ENCODE measurements at places on chromosomes 4 and X.

DNA sequence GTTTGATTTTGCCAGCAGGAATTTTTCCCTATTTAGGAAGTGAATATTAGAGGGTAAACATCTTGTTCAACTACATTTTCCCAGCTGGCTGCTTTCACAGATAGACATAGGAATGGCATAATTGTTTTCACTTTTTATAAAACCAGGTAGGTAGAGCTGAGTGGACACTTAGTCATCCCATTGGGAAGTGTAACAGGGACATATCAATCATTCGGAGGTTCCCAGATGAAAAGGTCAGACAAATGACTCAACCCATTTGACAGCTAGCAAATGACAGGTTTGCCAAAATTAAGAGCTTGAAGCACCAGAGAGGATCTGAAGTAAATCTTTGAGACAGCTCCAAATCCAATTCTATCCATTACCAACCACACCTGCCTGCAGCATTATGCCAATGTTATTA, 205.3 kb downstream of the SLC39A8 start:
- no peak for DNase-seq

DNA sequence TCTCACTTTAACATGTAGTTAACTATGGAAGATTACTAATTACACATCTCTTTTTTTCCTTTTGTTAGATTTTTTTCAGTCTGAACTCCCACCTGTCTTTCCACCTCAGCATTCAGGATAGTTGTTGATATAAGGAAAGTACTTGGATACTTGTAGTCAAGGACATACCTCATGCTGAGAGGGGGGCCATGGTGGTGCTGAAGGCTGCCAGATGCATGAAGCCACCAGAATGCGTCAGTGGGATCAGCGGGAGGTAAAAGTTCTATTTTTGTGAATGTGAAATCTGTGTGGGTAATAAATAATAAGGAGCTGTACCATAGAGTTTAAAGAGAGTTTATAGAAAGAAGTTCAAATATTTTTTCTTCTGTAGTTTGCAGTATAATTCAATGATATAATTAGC, 13.1 kb upstream of the NDST4 start:
- no peak for DNase-seq

GRCh38 chr4:112552668-112553067, 36.7 kb upstream of the NEUROG2 start:
- no peak for DNase-seq

GRCh38 chr4:74893171-74893570, 39.7 kb upstream of the PARM1 start:
- DNase-seq, result no peak

DNA sequence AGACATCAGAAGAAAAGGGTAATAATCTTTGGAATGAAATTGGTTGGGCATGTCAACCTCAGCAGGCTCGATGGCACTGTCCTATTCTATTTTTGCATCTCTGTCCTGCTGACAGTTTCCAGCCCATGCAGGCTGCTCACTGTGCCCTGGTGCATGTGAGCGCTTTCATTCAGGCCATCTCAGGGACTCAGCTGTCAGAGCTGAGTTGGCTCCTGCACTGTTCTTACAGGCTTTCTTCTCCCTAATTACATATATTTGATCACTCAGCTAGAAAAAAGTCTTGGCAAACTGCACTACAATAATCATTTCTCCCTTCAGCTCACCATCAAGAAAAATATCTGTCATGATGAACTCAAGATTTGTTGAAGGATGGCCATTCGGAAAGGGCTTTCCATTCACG, 84.7 kb downstream of the RASL11B start:
- DNase-seq, result no peak

DNA sequence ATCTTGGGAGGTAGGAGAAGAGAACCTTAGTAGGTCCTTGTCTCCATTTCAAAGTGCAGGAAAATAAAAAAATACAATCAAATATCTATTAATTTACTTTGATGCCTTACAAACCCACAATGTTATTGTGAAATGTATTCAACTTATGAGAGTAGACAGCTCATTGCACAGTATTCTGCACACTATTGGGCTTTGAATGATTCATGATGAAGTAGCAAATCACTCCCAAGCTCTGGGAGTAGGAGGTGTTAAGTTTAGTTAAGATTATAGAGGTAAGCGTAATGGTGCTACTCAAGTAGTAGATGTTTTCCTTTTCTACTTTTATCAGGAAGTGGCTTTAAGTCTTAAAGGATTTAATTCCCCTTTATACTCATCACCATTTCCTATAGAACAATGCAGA, 32.8 kb upstream of the TMPRSS11A start:
- no peak for DNase-seq

DNA sequence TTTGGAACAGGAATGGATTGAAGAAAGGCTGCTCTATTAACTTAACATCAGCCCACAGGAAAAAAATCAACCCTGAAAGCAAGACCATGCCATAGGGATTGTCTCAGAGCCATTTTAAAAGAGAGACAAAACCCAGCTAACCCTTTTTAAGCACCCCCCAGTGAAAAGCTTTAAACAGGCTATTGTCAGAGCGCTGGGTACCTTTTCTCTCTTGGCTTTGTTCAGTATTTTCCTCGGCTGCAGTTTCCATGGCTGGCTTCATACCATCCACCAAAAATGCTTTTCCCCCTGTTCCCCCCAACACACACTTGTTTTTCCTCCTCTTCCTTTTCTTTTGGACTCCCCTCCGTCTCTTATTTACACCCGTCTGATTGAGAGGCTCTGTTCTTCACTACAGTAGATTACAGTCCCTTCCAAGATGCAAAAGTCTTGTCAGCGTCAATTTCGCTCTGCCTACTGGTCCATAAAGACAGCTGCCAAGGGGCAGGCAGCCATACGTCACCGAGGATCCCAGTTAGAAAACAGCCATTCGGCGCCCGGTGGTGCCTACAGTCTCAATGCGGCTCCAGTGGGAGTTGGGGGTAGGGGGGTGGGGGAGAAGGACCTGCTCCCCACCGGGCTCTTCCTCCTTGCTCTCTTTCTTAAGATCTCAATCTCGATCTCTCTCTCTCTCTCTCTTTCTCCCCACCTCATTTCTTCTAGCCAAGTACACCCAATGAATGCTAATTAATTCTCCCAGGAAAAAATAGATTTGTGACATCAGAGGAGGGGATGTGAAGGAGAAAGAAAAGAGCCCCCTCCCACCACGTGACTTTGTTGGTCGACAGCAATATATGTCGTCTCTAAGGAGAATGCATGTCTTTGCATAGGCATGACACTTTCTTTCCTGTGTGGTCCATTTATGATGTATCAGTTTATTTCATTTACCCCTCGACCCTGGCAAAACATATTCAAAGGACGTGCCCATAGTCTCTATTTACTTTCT, at the start of gene GPM6B:
TSS of gene GPM6B (minus strand) at position 451 of the 985 bp plus-strand sequence. CDS start at position 262, 189 bp downstream.
- DNase-seq, result no peak

GRCh38 chrX:96432647-96433046, 252.0 kb upstream of the DIAPH2 start:
- no peak for DNase-seq

DNA sequence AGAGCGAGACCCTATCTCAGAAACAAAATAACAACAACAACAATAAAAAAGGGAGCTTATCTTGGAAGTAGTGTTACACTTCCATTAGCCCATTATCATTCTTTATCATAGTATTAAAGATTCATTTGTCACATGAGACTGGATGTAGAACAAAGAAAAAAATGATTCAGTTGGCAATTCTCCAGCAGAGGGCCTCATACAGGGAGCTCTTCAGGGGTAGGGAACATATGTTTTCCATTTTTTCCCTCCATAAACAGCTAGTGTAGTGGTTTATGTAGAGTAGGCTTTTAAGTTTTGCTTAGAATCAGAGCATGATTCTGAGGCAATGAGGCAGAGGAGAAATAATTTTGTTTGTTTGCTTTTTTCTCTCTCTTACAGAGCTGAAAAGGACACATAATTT, 5.8 kb downstream of the CPE start:
- DNase-seq, result no peak

DNA sequence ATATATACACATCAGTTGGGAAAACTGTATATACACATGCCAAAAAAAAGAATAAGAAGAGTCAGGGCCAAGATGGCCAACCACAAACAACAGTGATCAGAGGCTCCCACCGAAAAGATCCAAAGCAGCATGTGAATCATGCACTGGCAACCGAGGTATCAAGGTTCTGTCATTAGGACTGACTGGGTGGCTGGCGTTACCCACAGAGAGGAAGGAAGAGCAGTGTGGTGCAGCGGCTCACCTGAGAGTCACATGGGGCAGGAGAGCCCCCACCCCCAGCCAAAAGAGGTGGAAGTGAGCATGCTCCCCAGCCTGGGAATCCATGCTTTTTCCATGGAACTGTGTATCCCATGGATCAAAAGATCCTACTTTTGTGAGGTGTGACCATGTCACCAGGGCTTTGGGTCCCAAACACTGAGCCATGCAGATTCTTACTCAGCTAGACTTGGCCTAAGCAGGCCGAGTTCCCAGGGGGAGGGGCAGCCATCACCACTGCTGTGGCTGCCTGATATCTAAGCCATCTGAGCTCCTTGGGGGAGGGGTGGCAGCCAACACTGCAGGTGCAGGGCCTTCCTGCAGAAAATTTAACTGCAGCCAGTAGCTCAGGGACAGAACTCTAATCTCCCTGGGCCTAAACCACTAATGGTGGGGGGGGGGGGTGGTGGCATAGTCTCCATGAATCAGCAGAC, 52.8 kb downstream of the P2RY10 start:
- DNase-seq, result no peak

DNA sequence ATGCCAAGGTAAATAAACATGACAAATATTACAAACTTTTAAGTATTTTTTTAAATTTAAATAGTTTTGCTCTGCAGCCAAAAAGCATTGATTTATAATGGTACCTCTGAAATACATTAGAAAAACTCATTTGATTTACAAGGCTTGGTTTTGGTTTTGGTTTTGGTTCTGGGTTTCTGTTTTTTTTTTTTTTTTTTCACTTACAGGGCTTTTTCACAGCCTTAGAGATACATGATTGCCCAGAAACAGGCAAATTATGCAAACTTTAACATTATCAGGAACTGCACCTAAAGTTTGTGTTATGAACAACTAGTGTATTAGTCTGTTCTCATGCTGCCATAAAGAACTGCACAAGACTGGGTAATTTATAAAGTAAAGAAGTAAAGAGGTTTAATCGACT, 196.4 kb upstream of the DDX53 start:
- DNase-seq, result no peak

DNA sequence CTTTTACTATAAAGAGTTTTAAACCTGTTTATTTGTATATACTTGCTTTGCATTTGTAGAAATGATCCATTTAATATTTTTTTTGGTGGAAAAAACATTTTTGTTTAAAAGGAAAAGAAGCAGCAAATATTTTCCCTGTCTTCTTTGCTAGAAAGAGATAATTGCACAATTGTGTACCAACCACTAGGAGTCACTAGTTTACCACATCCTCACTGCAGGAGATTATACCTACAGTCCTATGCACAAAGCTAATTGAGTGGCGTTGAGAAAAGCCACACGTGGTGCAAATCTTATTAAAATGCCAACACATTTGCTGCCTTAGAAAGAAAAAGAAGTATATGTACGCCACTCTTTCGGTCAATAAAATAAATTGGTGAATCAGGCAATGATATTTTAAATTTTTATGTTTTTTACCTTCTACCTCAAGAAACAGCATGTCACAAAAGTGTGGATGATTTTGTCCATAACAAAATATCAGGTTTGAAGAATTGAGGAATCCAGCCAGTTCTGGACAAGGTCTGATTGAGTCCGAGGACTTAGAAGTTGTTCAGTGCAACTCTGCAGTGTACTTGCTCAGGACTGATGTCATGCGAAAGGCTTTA, 102.9 kb downstream of the GRXCR1 start:
- peak; percentile 8 for DNase-seq

GRCh38 chrX:16160729-16161128, 6.6 kb upstream of the MAGEB17 start:
- no peak for DNase-seq

- no peak for DNase-seq
These were observed 4.0 kb downstream of the LRPAP1 start for GRCh38 chr4:3527914-3528876.

GRCh38 chr4:73075832-73076231, 6.3 kb upstream of the COX18 start:
- DNase-seq, result no peak

GRCh38 chr4:94349193-94349592, 6.6 kb upstream of the HPGDS start:
- no peak for DNase-seq

GRCh38 chr4:108129196-108129595, 39.5 kb downstream of the LEF1 start:
- DNase-seq, result no peak
